Suppressor macrophage treated with lipopolysaccharide for 1 hour (primary cell): ENCODE measurements at places on chromosomes 2 and 18.

GRCh38 chr18:6370886-6371635 lies 43.6 kb downstream of the L3MBTL4 start:
- DNase-seq = no peak

GRCh38 chr18:58915006-58915799 lies 50.5 kb downstream of the ZNF532 start:
- DNase-seq = no peak

GRCh38 chr2:85868822-85869221 lies 20.0 kb downstream of the ST3GAL5 start:
- DNase-seq = no peak

DNA sequence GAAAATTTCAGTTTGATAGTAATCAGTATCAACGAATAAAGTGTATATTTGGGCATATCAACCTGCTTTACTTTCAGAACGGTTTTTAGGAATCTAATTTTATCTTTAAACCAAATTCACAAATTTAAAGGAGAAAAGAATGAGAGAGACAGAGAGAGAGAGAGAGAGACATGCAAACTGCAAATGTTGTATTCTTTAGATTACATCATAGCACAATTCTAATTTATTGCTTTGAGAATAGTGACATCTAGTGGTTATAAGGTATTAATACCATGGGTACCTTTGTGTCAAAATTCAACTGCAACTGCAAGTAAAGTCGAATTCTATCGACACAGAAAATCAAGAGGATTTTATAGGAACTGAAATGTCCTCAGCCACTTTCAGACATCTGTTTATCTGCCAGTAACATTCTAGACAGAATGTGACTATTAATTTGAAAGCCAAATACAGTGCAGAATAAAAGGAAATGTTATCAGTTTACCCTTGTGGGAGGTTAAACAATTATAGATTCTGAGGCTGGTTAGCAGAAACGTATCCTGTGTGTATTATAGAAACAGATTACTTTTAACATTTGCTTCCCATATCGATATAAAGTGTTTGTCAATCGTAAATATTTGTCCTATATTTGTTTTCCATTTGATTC lies 529.8 kb upstream of the VRK2 start:
- DNase-seq = peak; percentile 76

DNA sequence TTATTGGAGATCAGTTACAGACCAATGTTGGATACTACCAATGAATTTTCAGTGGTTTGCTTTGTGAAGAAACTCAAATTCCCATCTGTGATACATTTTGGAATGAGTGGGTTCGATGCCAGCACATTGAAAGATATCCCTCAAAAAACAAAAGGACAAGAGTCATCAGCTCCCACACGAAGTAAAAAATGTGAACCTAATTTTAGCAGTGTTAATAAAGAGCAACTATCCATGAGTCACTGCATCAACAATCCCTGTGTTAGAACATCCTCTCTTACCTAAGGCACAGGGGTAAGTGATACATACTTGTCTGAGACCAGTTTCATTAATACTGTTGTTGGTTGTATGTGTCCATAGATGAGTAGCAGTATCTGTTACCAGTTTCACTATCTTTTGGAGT lies 551.8 kb upstream of the SOX11 start:
- DNase-seq = no peak

DNA sequence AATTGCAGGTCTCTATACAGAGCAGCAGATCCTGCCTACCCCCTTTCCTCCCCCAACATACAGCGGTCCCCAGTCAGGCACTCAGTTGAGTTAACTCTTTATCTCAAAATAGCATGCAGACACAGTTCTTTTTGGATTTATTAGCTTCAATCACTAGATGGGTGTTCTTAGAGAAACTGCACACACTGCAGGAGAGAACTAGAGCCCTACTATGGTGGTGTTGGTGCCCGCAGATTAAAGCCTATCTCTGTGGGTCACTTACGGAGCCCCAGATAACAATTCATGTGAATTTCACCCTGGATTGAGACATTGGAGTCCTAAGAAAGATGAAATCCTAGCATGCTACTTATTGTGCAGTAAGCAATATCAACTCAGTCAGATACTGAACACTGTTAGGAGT lies 11.9 kb downstream of the ADD2 start:
- DNase-seq = no peak

DNA sequence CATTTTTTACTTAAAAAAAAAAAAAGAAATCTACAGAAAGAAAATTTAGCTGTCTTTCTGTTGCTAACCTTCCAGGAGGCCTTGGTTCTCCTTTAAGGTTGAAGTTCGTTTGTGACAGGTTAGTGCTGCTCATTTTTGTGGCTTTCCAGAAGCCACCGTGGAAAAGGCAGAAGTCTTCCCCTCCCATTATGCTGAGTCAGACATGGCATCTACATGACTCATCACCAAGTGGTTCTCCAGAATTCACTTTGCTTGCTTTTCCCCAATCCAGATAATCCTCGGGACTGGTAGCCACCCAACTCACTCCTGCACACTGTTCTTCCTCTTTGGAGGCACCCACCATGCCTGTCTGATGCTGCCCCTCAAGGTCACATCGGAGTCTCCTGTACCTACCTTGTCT lies 228.7 kb downstream of the PIK3C3 start:
- DNase-seq = peak; percentile 36

GRCh38 chr2:140200764-140201163 lies 1420.6 kb upstream of the NXPH2 start:
- no peak for DNase-seq

GRCh38 chr2:175234650-175235049 lies 53.1 kb upstream of the ATP5MC3 start:
- DNase-seq = no peak
